ENCODE measurements at places on chromosomes 2 and 18. TPM values are rescaled to one million over a fixed set of nuclear protein-coding genes. Genes with fewer than 3 reads are reported as not detected.

- DNase-seq: no peak
Observed at GRCh38 chr2:1606421-1607235, 137.7 kb downstream of the PXDN start.

GRCh38 chr18:36849288-36850006 lies 20.5 kb downstream of the KIAA1328 start:
- DNase-seq: peak; percentile 35

GRCh38 chr2:129805899-129806298 lies 173.6 kb upstream of the RAB6C start:
- DNase-seq: no peak

GRCh38 chr2:112161431-112162145 lies 23.4 kb downstream of the FBLN7 start:
- no peak for DNase-seq

DNA sequence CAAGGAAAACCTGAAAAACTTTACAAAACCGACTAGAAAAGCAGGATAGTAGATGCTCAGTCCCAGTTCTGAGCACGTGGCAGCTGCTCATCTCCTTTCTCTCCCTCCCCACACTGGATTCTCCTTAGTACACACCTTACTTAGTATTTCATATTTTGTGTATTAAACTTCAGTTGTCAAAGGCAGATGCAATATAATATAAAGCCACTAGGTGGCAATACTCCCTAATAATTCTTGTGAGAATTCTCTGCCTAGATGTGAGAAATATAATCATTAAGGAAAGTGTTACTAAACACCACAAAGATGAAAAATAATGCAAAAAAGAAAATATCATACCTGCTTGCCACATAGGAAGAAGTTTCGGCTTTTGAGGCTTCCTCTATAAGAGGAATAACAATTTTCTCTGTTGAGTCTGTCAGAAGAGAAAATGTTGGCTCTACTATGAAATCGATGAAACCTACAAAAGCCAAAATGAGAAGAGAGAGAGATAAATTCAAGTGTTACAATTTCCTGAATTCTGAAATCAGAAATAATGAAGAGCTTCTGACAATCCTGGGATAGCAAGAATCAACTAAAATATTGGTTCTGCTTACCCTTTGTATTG lies 200.6 kb downstream of the PPP1R1C start:
- peak; percentile 47 for DNase-seq

GRCh38 chr2:229800997-229801754 lies 86.8 kb upstream of the DNER start:
- peak; percentile 53 for DNase-seq

- no peak for DNase-seq
Observed at GRCh38 chr2:140117386-140117785, 1337.2 kb upstream of the NXPH2 start.

DNA sequence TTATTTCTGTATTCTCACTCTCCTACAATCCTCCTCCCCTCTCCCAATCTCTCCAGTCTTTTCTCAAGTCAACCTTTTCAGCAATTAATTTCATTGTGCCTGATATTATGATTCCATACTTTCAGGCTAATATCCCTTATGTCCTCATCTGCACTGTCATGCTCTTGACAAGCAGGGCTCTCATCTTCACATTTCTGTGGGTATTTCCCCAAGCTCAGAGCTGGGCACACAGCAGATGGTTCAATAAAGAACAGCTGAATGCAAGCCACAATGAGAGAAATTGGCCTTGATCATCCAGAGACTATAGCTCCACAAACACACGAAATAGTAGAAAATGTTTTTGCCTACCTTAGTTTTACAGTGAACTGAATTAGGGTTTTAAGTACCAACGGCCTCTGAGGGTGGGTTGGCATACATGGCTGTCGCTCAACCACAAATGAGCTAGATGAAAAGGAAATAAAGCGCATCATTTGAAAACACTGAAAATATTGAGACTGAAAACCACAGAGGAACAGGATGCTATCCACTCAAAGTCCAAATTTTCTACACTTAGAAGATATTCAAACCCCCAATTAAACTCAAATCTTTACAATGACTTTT lies 47.5 kb upstream of the STAT1 start:
- DNase-seq: no peak

DNA sequence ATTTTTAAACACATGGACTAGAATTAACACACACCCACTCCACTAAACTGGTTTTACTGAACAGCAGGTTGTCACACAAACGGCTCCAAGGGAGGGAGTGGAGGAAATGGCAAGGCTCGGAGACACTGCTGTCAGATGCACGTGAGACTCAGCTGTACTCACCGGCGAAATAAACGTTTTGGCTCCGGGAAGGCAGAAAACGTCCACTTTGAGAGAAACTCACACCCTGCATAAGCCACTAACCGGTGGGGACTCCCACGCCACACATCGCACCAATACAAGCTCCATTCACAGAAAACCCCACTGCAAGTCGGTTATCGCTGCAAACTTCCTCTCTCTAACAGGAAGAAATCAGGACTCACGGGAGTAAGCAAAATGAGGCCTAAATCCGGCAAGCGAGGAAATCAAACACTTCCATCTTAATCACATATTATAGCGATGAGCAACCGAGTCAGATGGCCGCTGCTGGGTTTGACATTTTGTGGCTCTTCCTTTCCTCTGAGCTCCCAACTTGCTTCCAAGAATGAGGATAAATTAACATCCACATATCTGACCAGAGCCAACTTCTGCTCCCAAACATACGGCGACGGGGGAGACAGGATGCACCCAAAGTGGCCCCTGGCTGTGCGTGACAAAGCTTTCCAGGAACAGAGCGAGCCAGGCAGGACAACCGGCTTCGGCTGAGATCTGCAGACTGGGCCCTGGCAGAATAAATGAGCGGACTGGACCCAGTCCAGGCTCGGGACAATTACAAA lies 63.5 kb downstream of the HDAC4 start:
- DNase-seq: no peak

DNA sequence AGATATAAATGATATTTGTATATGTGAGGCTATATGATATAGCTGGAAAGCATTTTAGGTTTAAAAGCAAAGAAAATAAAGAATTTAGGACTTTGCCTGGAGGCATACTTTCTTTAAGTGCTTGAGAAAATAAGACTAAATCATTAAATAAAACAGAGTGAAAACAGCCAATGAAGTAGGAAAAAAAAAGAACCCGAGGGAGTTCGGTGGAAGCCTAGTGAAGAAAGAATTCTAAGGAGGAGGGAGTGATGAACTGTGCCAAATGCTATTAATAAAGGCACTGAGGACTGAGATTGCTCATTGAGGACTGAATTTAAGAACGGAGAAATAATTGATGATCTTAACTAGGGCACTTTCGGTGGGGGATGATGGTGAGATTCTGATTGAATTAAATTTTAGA lies 573.5 kb downstream of the DSC3 start:
- DNase-seq: no peak

DNA sequence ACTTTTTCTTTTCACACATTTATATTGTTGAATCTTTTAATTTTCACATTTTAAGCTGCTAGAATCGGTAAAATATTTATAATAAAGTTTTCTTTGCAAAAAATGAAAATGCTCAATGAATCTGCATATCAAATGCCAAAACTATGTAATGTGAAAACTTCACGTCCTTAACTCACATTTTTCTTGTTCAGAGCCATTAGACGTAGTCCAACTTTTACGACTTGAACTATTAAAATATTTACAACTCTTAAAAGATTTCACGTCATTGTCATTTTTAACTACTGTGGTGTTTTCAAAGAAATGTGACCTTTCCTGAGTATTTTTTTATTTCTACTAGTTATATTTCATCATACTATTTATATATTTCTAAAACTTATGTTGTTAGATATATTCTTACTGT lies 54.9 kb downstream of the MRPS9 start:
- DNase-seq: no peak

DNA sequence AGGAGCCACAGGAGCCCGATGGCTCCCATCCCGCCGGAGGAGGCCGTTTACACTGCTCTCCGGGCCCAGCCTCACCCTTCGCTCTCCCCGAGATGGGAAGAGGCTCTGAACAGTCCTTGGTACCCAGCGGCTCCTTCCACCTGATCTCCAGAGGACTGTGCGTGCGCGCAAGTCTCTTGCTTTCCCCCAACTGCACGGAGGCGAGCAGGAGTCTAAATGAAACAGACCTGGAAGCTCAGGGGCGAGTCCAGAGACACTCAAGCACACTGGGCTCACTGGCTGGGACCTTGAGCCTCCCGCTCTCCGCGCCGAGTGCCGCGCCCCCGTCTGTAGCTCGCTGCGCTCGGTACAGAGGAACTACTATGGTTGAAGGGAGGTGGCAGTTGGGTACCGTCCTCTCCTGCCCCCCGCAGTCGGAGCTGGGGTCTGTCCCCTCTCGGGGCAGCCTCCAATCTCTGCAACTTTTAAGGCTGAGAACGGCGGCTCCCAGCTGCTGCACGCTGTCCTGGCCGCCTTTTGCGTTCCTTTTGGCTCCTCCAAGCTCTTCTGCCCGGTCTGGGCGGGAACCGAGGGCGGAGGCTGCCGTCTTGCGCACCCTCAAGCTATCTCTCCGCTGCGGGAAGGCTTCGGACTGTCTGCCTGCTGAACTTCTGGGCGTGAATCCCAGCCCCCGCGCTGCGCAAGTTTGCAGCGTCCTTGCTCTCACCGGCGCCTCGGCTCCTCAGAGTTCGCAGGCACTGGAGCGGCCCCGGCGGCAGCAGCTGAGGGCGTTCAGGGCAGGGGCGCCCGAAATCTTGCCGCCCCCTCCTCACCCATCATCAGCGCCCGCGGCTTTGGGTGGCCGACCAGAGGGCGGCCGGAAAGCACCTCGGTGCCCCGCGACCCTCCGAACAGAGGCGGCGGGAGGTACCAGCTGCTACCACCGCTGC lies 491 bp downstream of the ALK start:
- peak; percentile 48 for DNase-seq

GRCh38 chr2:118810766-118811165 lies 36.7 kb downstream of the EN1 start:
- peak; percentile 1 for DNase-seq

DNA sequence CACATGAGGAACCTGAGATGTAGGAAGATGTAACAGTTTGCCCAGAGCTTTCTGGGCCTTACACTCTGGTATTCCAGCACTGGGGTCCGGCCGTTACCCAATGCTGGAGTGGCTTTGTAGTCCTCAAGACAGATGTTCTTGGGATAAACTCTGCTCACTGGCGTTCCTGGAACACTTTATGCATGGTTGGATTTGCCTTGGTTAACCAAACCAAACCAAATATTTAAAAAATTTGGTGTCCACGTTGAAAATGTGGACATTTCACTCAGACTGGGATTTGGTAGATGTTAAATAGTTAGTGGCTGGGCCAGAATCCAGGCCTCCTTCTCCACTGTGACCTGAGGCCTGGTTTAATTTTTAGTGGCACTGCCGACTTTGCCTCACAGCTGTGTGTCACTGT lies 81.5 kb downstream of the ACOXL start:
- DNase-seq: no peak

DNA sequence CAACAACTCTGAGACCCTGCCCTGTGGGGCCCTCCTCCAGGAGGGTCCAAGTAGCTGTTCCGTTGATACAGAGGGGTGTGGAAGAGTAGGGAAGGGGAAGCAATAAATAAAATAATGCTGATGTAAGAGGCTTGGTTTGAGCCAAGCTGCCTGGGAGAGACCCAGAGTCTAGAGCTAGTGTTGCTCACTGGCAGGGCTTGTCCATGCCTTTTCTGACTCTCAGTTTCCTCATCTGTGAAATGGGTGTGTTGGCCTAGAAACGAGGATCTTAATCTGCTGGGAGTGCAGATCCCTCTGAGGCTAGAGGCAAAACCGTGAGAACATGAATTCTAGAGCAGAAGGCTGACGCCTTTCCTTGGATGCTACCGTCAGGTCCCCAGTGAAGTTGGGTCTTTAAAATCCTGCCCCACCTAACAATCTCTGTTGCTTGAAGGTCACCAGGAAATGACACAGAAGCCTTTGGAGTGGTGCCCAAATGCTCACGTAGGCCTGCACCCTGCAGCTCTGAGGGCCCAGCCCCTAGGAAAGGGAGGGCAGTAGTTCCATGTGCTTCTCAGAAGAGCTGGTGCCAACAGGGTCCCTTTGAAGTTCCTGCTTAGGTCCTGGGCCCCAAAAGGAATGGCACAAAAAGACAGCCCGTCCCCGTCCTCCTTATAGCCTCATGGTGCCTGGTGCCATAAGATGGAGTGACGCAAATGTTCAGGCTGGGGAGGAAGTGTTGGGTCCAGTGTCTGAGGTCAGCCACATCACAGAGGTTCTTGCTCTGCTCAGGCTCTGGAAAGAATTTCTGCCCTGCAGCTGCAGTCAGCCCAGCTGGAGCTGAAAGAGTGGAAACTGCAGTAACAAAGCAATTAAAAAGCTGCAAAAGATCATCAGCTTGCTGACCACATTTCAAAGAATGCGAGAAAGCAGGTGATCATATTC lies 73.2 kb upstream of the SMAD2 start:
- peak; percentile 97 for DNase-seq

DNA sequence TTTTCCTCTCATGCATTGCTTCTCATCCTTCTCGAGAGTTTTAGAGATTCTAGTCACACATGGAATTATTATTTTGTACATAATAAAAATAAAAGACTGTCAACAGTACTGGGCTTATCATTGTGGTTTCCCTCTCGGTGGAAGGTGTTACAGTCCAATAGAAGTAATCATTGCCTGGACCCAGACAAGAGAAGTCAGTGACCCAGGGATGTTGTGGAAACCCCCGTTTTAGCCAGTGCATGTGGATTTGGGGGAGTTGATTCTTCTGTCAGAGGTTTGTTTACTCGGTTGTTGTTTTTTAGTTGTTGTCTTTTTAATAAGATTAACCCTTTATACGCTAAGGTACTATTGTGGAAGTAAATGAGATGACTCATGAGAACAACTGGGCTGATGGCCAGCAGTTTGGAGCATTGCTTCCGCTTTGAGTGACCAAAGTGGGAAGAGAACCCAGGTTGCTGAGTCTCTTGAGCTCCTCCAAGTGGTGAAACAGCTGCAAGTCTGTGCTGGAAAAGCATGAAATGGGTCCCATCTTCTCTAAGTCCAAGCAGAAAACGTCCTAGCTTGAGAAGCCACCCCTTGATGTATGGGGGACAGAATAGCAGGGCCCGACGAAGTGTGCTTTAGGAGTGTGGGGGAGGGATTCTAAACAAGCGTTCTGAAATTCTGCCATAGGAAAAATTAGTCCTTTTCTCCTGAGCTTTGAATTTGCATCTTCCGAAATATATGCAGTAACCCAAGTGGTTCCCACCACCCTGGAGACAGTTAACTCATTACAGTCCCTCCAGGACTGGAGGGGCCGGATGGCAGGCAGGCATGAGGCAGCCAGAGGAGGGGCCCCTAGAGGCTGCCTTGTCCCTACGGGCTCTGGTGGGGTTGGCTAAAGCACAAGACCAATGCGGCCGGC lies 61.8 kb upstream of the GPR45 start:
- peak; percentile 91 for DNase-seq

DTNB gene
- total RNA-seq: 12.2 TPM

HDHD2 gene
- 15.5 TPM for total RNA-seq

MFSD6 gene
- total RNA-seq: 25.7 TPM

ASPRV1 gene
- total RNA-seq: 0.15 TPM

IL37 gene
- not detected for total RNA-seq

CFAP53 gene
- total RNA-seq: 0.15 TPM

NTSR2 gene
- total RNA-seq: not detected

PLCD4 gene
- 0.39 TPM for total RNA-seq

SGPP2 gene
- total RNA-seq: 0.05 TPM
